ENCODE measurements at places on chromosomes 2 and 18.

DNA sequence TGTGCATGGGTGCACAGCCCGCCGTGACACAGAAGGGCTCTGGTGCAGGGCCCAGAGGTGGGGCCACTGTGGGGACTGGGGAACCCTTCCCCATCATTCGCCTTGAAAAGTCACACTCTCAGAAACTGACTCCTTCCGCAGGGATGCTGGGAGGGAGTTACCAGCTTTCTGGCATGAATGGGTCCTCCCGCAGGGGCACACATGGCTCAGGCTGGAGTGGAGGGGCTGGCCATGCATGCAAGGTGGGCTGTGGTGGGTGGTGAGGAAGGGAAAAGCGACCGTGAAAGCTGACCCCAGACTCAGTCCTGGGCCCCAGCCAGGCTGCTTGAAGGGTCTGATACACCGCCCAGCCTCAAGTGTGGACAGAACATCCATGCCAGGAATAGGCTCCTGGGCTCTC lies 201.1 kb downstream of the TNS1 start:
- no peak for DNase-seq

GRCh38 chr2:145203891-145204290 lies 684.0 kb upstream of the ZEB2 start:
- no peak for DNase-seq

DNA sequence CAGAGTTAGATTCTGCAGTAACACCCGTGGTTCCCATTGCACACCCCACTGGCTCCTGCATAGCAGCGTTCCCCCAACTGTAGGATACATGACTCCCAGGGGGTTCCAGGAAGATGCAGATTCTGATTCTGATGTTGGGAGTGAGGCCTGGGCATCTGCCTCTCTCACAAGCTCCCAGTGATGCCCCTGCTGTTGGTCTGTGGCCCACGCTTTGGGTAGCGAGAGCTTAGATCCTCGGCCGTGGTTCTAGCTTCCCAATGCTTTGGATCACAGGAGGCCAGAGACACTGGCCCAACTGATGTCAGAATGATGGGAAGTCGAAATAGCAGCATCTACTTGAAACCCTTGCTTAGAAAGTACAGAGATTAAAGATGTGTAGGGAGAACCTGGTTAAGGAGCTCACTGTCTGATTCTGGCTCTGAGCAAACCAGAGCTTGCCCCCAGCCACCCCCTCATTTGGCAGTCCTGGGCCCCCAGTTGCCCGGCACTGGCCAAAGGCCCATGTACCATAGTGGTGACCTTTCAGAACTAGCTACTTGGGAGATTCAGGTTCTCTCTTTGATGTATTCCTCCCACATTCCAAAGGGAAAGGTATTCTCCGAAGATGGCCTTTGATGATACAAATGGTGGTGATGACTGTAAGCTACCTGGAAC lies 197.5 kb downstream of the FAM210A start:
- no peak for DNase-seq

DNA sequence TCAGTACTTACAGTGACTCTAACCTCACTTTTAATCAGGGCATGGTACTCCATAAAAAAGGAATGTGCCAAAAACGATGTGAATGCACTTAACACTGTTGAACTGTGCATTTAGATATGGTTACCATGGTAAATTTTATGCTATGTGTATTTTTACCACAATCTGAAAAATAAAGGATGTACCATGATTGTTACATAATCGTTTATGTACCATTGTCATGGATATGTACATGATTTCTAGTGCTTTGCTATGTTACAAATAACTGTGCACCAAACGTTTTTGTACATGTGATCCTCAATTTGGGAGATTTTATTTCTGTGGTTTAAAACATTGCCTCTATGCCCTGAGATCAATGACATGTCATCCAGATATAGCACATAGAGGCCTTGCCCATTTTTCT lies 21.8 kb downstream of the ZNF532 start:
- DNase-seq = no peak
